ENCODE measurements at places on chromosomes 11 and 22. TPM values are rescaled to one million over a fixed set of nuclear protein-coding genes. Genes with fewer than 3 reads are reported as not detected.

- H3K27ac ChIP-seq = no peak overlapping the region
- DNase-seq = no peak
- no peak overlapping the region for H3K4me3 ChIP-seq
- H3K27me3 ChIP-seq = no peaks in the 10 kb centered on the region
- H3K4me1 ChIP-seq = no peaks in the 10 kb centered on the region
Measured at GRCh38 chr11:78795621-78796261, 221.1 kb upstream of the NARS2 start.

Gene CALCB
- not detected for total RNA-seq

- DNase-seq = no peak
- no peaks in the 10 kb centered on the region for H3K27me3 ChIP-seq
- no peaks in the 10 kb centered on the region for H3K4me1 ChIP-seq
- no peak overlapping the region for H3K4me3 ChIP-seq
Measured at GRCh38 chr11:3192511-3193372, 25.9 kb downstream of the MRGPRG start.

GRCh38 chr11:9711454-9712307, 47.8 kb downstream of the SWAP70 start:
- H3K27me3 ChIP-seq = no peaks in the 10 kb centered on the region
- DNase-seq = no peak
- no peak overlapping the region for H3K4me3 ChIP-seq

GRCh38 chr11:116874251-116874650, 36.8 kb upstream of the APOA1 start:
- H3K27me3 ChIP-seq = no peaks in the 10 kb centered on the region
- peaks cover 41% of the 10 kb centered on the region for H3K4me1 ChIP-seq
- H3K27ac ChIP-seq = peak overlapping the region; percentile 23
- DNase-seq = peak; percentile 55
- peaks cover 5% of the 10 kb centered on the region for H3K36me3 ChIP-seq

Gene HEPHL1
- not detected for total RNA-seq

DNA sequence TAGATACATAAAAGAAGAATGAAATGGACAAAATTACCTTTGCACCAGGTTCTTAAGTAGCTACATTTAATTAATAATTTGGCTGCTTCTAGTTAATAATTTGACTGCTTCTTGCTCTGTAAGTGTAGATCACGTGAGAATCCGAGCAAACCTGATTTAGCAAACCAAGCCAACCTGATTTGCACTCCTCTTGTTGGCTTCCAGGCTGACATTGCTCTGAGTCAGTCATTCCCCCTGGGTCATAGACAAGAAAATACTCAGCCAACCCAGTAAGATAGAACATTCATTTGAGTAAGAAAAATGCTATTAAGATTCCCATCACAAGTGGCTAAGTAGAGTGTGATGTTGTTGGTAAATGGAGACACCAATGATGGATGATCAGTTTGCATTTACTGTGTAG, 304.1 kb downstream of the C11orf87 start:
- H3K4me1 ChIP-seq = peaks cover 15% of the 10 kb centered on the region
- H3K27me3 ChIP-seq = no peaks in the 10 kb centered on the region
- H3K4me3 ChIP-seq = no peak overlapping the region
- DNase-seq = no peak
- H3K36me3 ChIP-seq = no peaks in the 10 kb centered on the region
- no peak overlapping the region for H3K27ac ChIP-seq

Measured in Caco-2 (cell line).